ENCODE measurements at places on chromosomes 13 and 19. TPM values are rescaled to one million over a fixed set of nuclear protein-coding genes. Genes with fewer than 3 reads are reported as not detected.

Gene GIPR
- total RNA-seq, result 3.3 TPM

Gene TNFSF13B
- total RNA-seq, result 0.13 TPM

Gene NAT14
- total RNA-seq, result 59.9 TPM

Gene MBD3L2B
- not detected for total RNA-seq

Gene ZNF177
- total RNA-seq, result 0.74 TPM

Gene MPHOSPH8
- total RNA-seq, result 11.9 TPM

Gene CEACAM18
- not detected for total RNA-seq

Gene CEACAM8
- total RNA-seq, result not detected

Gene C3
- 47.6 TPM for total RNA-seq

Gene URAD
- total RNA-seq, result not detected

Gene ADPRHL1
- total RNA-seq, result 13.9 TPM

Gene ZNF8
- 0.93 TPM for total RNA-seq

Gene CNN1
- 0.35 TPM for total RNA-seq

Gene ZNF433
- total RNA-seq, result not detected

Gene PLIN5
- not detected for total RNA-seq

Gene KIR3DL2
- not detected for total RNA-seq

Gene NECTIN2
- 87.0 TPM for total RNA-seq

Gene ZNF681
- not detected for total RNA-seq

Gene CD177
- 0.20 TPM for total RNA-seq

Gene DMKN
- total RNA-seq, result 26.7 TPM

Gene GGN
- 0.44 TPM for total RNA-seq

Gene TMPRSS9
- not detected for total RNA-seq

Gene GPR183
- not detected for total RNA-seq

Gene ELSPBP1
- total RNA-seq, result not detected

Gene SIGLEC9
- not detected for total RNA-seq

Gene RFXANK
- 43.1 TPM for total RNA-seq

Gene KLK14
- 0.68 TPM for total RNA-seq

Gene FGF9
- total RNA-seq, result not detected

Gene JAK3
- 0.32 TPM for total RNA-seq

Gene TEKTIP1
- total RNA-seq, result not detected

Gene KLF5
- 30.1 TPM for total RNA-seq

Gene LRG1
- total RNA-seq, result not detected

Gene STX10
- total RNA-seq, result 59.8 TPM

Gene MAB21L1
- not detected for total RNA-seq

Data from A549 treated with ZK216348 at 1 μM for 4 hours (cell line).